Left lung (tissue), 14 donors: ENCODE measurements at places on chromosomes 6 and 20. TPM values are rescaled to one million over a fixed set of nuclear protein-coding genes. Genes with fewer than 3 reads are reported as not detected.

GRCh38 chr6:128005009-128005408, 104.2 kb upstream of the THEMIS start:
- DNase-seq: no peak
- no peak overlapping the region for H3K27ac ChIP-seq
- H3K36me3 ChIP-seq: no peaks in the 10 kb centered on the region
- no peaks in the 10 kb centered on the region for H3K27me3 ChIP-seq
- H3K4me3 ChIP-seq: no peak overlapping the region
- no peaks in the 10 kb centered on the region for H3K4me1 ChIP-seq

- H3K27ac ChIP-seq: peak overlapping the region; percentile 61
- H3K27me3 ChIP-seq: peaks cover 90% of the 10 kb centered on the region
- DNase-seq: no peak
- peak overlapping the region; percentile 35 for H3K4me3 ChIP-seq
- no peaks in the 10 kb centered on the region for H3K36me3 ChIP-seq
Measured at GRCh38 chr6:90611543-90612312, 24.9 kb upstream of the MAP3K7 start.

The IP6K3 gene
- total RNA-seq: 3.4 TPM

GRCh38 chr20:13013411-13013810, 4.6 kb downstream of the SPTLC3 start:
- no peak for DNase-seq
- H3K4me1 ChIP-seq: peaks cover 21% of the 10 kb centered on the region
- no peaks in the 10 kb centered on the region for H3K27me3 ChIP-seq
- H3K27ac ChIP-seq: no peak overlapping the region
- no peak overlapping the region for H3K4me3 ChIP-seq

DNA sequence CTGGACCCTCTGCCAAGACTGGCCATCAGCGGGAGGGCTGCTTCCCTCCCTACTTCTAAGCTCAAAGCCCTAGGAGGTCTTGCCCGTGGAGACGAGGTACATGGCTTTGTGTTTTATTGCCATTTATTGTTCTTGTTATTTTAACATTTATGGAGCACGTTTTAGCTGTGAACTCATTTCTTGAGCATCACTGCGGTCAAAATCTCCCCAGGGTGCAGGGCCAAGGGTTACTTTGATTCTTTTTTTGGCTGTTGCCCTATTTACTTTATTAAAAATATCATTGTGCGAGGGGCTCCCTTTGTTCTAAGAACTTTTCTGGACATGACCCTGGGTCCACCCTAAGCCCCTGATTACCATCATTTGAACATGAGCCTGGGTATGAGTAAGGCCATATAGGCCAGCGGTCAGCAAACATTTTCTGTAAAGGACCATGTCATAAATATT, 51.6 kb downstream of the EYA2 start:
- H3K36me3 ChIP-seq: no peaks in the 10 kb centered on the region
- H3K27ac ChIP-seq: no peak overlapping the region
- H3K27me3 ChIP-seq: peaks cover 13% of the 10 kb centered on the region
- DNase-seq: no peak
- no peak overlapping the region for H3K4me3 ChIP-seq

DNA sequence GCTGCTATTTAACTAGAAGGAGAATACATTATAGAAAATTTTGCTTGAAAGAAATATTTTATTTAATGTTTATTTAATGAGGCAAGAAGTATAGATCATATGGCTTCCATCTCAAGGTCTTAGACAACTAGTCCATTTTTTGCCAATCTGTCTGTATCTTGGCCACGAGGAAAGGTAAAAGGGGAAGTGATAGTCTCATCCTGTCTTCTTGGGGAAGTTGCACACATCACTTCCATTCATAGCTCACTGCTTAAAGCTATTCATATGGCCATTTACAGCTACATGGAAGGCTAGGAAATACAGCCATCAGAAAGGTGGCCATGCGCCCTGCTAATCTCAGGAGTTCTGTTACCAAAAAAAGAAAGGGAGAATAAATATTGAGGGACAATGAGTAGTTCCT, 50.8 kb downstream of the METTL24 start:
- no peaks in the 10 kb centered on the region for H3K27me3 ChIP-seq
- H3K4me3 ChIP-seq: no peak overlapping the region
- no peak overlapping the region for H3K27ac ChIP-seq
- no peaks in the 10 kb centered on the region for H3K4me1 ChIP-seq
- H3K36me3 ChIP-seq: no peaks in the 10 kb centered on the region

DNA sequence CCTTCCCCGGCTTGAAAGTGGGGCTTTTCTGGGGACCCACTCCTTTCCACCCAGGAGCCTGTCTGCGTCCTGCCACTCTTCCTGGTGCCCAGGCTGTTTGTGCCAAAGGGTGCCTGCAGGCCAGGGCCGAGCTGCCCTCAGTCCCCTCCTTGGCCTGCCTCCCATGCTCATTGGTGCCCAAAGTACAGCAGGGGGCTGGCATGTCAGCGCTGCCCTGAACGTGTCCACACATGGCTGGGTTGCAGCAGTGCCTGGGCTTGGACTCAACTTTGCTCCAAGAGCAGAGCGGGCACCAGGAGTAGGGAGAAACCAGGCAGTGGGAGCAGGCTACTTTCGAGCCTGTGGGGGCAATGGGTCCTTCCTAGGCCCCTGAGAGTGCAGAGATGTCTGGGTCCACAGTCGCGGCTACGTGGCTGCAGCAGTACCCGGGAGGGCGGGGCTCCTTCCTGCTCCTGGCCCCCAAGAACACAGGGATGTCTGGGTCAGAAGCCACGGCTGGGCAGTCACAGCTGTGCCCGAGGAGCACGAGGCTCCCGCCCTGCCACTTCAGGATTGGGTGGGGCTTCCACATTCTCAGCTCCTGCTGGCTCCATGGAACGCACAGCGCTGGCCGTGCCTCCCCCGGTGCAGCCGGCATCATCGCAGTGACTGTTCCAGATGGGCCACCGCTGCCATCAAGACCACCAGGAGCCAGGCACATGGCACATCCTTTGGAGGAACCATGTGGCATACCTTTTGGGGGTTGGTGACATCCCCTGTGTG, 50.0 kb upstream of the CLDN20 start:
- no peak overlapping the region for H3K4me3 ChIP-seq
- H3K27ac ChIP-seq: no peak overlapping the region
- no peaks in the 10 kb centered on the region for H3K36me3 ChIP-seq
- no peaks in the 10 kb centered on the region for H3K27me3 ChIP-seq

GRCh38 chr6:43644940-43645612, at the start of gene RSPH9:
Gene RSPH9 (plus strand): TSS chr6:43645036. CDS start chr6:43645099, 63 bp downstream.
- H3K27me3 ChIP-seq: no peaks in the 10 kb centered on the region
- peaks cover 9% of the 10 kb centered on the region for H3K4me1 ChIP-seq
- DNase-seq: peak; percentile 95
- peak within 1 kb of the TSS; percentile 58 for H3K4me3 ChIP-seq
- H3K27ac ChIP-seq: no peak within 1 kb of the TSS

DNA sequence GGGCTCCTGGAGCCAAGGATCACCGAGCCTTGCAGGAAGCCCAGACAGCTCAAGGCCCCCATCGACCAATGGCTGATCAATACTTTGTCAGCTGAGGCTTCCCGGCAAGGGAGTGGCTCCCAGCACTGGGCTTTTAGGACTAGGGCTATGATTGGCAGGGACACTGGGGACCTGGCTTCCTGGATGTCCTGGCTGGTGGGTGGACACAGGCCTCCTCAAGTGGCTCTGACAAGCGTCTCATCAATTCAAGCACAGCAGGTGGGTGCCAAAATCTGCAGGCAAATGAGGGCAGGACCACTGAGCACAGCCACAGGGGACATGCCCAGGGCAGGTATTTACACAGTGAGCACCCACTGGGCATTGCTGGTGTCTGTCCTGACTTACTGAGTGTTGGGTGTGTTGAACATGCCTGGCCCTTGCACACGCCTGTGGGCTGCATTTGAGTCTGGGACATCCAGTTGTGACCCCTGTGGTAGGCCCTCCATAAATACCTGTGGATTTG, 420.1 kb upstream of the SULF2 start:
- H3K27ac ChIP-seq: no peak overlapping the region
- DNase-seq: no peak
- H3K27me3 ChIP-seq: no peaks in the 10 kb centered on the region
- no peaks in the 10 kb centered on the region for H3K36me3 ChIP-seq
- H3K4me3 ChIP-seq: no peak overlapping the region

DNA sequence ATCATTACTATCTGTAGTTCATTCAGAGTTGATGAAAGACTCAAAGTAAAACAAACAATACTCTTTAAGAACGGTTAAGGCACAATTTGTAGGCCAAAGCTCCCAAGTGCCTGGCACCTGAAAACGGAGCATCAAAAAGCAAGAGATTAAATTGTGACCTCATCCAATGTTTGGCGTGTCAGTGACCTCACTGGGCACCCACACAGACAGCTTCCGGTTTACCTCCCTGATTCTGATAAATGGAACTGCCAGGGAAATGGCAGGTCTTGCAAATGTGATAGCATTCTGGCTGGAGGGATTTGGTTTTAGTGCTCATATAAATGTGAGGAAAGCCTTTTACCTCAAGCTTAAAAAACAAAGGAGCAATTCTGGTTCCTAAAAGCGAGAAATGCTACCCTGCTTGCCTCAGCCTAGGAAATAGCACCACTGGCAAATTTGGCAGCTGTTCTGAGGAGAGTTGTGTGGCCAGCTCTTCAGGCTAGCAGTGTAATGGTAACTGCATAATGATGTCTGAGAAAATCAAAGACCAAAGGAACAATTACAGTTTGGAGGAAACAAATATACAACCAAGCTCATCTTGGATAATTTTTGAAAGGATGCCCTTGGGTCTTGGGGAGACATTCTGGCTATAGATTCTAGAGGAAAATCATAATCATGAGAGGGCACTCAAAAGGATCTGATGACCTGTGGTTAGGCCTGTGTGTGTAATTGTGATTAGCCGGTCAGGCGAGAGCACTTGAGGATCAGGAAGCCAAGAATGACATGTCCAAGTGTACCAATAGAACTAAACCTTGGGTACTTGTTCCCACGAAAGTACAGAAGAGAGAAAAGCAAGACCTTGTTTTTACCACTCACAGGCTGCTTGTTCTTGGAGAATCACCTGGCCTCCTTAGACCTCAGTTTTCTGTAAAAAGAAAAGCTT, 174.3 kb downstream of the TFAP2B start:
- no peaks in the 10 kb centered on the region for H3K27me3 ChIP-seq
- no peak for DNase-seq
- no peak overlapping the region for H3K4me3 ChIP-seq
- H3K27ac ChIP-seq: no peak overlapping the region
- H3K4me1 ChIP-seq: no peaks in the 10 kb centered on the region
- H3K36me3 ChIP-seq: no peaks in the 10 kb centered on the region

The COL20A1 gene
- not detected for total RNA-seq

The PCK1 gene
- total RNA-seq: not detected

DNA sequence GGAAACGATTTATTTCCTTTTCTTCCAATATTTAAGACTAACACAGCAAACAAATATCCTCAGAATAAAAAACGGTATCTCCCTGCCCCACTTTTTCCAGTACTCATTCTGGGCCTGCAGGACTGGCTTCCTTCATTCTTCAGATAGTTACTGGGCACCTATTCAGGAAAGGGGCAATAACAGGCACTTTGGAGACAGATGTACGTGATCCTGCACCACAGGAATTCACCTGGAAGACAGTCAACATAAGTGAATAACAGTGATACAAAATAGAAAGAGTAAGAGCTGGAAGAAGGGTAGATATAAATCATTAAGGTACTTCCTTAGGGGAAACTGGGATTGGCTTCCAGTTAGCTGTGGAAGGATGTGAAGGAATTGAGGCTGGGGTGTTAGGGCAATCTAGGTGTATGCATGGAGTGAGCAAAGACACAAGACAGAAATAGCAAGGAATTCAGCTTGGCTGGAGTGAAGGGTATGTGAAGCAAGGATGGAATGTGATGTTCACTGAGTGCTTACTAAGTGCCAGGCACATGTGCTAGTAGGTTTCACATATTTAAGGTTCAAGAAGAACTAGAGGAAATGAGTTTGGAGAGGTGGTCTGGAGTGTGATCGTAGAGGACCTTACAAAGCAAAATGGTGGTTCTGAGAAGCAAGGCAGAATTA, 49.3 kb upstream of the FAM83C start:
- H3K27me3 ChIP-seq: no peaks in the 10 kb centered on the region
- peaks cover 11% of the 10 kb centered on the region for H3K4me1 ChIP-seq
- H3K36me3 ChIP-seq: no peaks in the 10 kb centered on the region
- H3K27ac ChIP-seq: no peak overlapping the region

The DNAH8 gene
- 0.03 TPM for total RNA-seq
